ENCODE measurements at places on chromosomes 7 and 10. TPM values are rescaled to one million over a fixed set of nuclear protein-coding genes. Genes with fewer than 3 reads are reported as not detected.

The GNAT3 gene
- not detected for polyA plus RNA-seq

The INSYN2A gene
- 4.2 TPM for polyA plus RNA-seq

The PIP gene
- not detected for polyA plus RNA-seq

The PPP1R3A gene
- 1.6 TPM for polyA plus RNA-seq

The SPDYE9 gene
- polyA plus RNA-seq = 0.48 TPM

The DNTT gene
- polyA plus RNA-seq = not detected

The EGFR gene
- polyA plus RNA-seq = 0.22 TPM

The MOGAT3 gene
- not detected for polyA plus RNA-seq

The ZNF394 gene
- 9.5 TPM for polyA plus RNA-seq

The AIMP2 gene
- polyA plus RNA-seq = 41.5 TPM

The STAG3 gene
- polyA plus RNA-seq = not detected

The SNX10 gene
- polyA plus RNA-seq = 25.6 TPM

The GIMAP5 gene
- not detected for polyA plus RNA-seq

The CFTR gene
- not detected for polyA plus RNA-seq

The PTPN12 gene
- polyA plus RNA-seq = 38.0 TPM

The RHOBTB1 gene
- polyA plus RNA-seq = 10.5 TPM

The LAMB1 gene
- polyA plus RNA-seq = 7.6 TPM

The BICC1 gene
- 7.6 TPM for polyA plus RNA-seq

The NCF1 gene
- 0.70 TPM for polyA plus RNA-seq

The NUTM2A gene
- polyA plus RNA-seq = 3.0 TPM

The PNLIPRP1 gene
- polyA plus RNA-seq = not detected

The TMEM139 gene
- not detected for polyA plus RNA-seq

The ANLN gene
- polyA plus RNA-seq = 4.2 TPM
